ENCODE measurements at places on chromosomes 3 and 15.

- no peak for DNase-seq
Observed at GRCh38 chr3:176807938-176808337, 389.3 kb downstream of the TBL1XR1 start.

DNA sequence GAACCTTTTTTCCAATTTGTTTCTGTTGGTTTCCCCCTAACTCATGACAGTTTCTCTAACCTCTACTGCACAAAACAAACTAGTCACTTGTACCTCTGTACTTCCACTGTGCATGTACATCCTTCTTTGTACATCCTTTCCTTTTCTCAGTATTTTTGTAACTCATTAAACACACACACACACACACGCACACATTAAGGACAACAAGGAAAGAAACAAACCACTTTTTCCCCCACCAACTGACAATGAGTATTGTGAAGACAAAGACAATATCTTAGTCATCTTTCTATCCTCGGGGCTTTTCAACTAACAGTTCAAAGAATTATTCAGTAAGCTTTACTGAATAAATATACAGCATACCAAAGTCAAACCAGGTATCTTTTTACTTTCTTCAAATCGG, 170.5 kb downstream of the VPS13C start:
- DNase-seq, result no peak

- DNase-seq, result peak; percentile 4
Observed at GRCh38 chr3:160400030-160400701, 716 bp downstream of the SMC4 start.

GRCh38 chr3:70815817-70816216, 503.4 kb upstream of the MDFIC2 start:
- no peak for DNase-seq

DNA sequence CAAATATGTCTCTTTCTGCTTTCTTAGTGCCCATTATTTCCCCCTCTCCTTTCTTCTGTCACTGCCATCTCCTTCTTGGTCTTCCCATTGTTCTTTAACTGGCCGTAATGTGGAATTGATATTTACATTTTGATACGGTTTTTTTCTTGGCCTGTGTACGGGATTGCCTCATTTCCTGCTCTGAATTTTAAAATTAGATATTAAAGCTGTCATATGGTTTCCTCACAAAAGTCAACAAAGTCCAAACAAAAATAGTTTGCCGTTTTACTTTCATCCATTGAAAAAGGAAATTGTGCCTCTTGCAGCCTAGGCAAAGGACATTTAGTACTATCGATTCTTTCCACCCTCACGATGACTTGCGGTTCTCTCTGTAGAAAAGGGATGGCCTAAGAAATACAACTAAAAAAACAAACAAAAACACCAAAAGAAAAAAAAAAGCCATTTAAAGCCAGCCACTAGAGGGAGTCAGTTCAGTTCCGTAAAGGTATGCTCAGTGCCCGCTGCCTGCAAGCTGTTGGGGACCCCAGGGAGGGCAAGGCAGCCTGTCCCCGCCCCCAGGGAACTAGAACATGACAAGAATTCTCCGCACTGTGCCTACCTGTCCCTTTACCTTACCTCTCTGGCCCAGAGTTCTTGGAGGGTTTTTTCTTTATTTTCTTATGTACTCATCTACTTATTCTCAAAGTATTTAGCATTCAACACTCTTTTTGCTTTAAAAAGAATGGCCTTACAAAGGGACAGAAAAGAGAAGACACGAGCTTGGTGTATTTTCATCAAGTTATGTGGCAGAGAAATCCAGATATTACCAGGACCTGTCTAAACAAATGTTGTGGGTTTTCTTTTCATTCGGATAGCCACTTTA, 30.0 kb upstream of the NR2E3 start:
- DNase-seq, result peak; percentile 22

DNA sequence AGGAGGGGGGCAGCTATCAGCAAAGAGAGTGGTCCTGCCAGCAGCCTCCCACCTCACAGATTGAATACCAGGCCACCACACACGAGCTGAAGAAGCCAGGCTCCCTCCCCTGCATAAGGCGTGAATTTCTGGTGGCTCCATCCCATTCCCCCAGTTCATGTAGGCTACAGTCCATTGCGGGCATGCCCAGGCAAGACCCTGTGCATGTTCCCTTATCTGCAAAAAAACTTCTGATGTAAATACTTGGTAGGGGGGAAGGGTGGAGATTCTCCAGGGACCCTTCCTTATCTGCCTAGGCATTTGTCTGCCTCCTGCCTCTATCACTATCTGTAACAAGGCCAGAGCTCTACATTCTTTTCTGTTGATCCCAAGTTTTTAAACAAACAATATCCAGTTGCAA, 27.6 kb upstream of the UBP1 start:
- DNase-seq, result no peak

DNA sequence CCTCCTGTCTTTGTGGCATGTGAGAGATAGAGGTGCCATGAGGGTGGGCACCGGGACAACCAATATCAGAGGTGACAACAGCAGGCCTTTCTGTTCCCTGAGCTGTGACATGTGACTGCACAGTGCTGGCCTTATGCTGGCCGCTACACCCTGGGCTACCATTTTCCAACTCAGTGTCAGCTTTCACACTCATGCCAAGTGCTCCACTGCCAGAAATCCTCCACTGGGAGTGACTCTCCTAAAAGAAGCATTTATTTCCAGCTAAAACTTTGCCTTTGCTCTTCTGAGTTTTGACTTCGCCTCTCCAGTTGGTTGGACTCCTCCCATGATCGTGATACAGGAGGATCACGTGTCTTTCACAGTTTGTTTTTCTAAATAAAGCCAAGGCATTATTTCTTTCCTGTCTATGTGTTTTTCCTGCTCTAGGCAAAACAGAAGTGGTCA, 31.4 kb downstream of the CA12 start:
- no peak for DNase-seq

DNA sequence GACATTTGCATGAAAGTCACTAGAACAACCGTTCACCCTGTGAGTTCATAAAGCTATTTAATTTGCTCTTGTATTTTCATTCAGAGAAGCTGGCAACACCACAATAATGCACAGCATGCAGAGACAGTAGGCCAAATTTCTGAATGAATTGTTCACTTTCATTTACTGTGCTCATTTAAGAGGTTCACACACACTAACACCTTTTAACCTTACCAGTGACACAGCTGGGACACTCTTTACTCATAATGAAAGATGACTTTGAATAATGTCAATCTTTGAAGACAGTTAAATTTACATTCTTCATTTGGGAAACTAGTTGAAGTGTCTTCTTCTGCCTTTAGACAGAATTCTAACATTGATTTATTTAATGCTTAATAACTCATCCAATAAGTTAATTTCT, 95.7 kb downstream of the ROBO1 start:
- no peak for DNase-seq

DNA sequence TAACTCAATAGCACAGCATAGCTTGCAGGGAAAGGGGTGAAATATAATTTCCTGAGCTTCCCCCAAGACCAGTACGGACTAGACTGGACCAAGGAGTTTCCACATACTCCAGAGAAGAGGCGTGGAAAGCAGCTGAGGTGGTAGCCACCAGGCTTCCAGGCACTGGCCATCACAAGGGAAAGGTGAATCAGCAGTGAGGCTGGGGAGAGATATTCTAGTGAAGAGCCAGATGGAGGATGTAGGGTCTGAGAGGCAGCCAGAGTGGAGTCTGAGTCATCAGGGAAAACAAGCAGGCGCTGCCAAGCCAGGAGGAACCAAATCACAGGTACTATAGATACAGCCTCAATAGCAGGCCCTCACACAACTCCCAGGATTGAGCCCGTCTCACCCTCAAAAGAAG, 9.6 kb upstream of the RASA2 start:
- DNase-seq, result no peak

- no peak for DNase-seq
Observed at GRCh38 chr15:96352604-96353405, 22.3 kb downstream of the NR2F2 start.

GRCh38 chr15:89172921-89173320, 48.5 kb downstream of the RLBP1 start:
- DNase-seq, result no peak

DNA sequence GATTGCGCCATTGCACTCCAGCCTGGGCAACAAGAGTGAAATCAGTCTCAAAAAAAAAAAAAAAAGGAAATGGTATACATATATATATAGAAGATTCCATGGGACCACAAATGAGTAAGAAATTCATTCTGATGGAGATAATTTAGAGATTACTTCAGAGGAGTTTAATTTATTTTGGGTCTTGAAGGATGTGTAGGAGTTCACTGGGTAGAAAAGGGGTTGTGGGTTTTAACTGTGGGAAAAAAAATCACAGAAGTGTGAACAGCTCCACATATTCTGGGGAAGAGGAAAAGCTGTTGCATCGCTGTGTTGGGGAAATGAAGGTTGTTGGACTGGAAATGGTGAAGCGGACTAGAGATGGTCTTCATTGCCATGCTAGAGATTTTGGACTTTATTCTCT, 4.1 kb upstream of the ICE2 start:
- DNase-seq, result no peak

DNA sequence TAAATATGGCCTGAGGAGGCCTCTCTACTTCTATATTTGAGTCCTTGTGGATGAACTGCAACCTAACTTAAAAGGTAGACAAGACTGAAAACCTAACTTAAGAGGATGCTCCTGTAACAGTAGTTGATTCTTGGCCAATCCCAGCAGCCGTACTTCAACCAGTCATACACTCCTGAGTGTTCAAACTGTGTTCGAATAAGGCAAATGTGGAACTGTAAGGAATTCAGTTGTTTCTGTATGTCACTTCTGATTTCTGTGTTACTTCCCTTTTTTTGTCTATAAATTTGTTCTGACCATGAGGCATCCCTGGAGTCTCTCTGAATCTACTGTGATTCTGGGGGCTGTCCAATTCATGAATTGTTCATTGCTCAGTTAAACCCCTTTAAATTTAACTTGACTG, 20.5 kb downstream of the GALK2 start:
- DNase-seq, result no peak

DNA sequence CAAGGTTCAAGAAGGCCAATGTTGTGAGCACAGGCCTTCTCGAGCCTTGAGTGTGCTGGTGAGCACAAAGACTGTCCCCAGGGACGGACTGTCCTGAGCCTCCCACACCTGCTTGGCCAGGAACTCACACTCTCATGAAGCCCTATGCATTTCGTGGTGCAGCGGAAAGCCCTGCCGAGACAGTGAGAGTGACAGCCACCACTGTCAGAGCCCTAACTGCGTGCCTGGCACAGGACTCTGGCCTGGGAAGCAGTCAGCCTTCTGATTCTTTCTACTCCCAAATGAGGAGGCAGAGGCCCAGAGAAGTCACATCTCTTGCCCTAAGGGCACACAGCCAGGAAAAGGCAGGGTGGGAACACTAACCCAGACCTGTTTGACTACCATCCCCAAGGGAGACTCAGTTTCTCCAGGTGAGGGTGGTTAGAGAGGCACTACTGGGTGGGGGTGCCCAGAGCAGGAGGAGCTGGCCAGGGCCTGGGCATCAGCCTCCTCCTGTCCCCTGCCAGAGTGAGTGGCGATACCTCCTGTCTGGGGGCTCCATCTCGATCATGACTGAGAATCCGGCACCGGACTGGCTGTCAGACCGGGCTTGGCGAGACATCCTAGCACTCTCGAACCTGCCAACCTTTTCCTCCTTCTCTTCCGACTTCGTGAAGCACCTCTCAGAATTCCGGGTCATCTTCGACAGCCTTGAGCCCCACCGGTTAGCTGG, 50.8 kb downstream of the SEMA3G start:
- no peak for DNase-seq

DNA sequence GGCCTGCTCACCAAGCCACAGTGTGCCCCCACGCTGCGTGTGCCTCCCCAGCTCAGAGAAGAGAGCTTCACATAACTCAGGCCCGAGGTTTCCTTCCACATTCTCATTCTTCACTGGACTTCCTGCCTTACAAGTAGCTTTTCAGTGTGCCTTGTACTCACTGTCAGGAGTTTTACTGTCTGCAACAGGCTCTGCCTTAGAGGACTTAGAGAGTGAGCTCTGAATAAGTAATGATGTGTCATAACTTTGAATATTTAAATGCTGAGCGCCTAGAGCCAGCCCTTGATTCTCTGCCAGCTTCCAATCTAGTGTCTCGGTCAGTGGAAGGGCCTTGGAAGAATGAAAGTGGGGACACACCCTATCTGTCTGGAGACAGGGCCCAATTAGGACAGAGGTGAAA, 41.8 kb downstream of the ITGB5 start:
- no peak for DNase-seq

DNA sequence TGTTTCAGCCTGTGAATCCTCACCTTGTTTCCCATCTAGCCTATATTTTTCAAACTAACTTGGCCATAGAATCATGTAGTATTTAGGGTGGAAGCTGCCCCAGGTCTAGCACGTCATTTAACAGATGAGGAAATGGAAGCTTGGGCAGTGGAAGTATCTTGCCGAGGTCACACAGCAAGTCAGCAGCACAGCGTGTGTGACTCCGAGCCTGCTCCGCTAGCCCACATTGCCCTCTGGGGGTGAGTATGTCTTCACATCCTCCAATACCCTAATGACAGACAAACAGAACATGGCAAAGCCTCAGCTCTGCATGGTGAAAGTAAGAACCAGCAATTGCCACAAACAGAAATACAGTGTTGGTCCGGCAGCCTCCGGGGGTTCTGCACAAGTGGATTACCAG, 2.2 kb upstream of the CCR5 start:
- DNase-seq, result peak; percentile 84
